ENCODE measurements at places on chromosomes 4 and X.

GRCh38 chr4:125016892-125017299 is 297.9 kb upstream of the FAT4 start:
- no peak for DNase-seq

GRCh38 chrX:118272242-118272641 is 73.7 kb upstream of the WDR44 start:
- no peak for DNase-seq

DNA sequence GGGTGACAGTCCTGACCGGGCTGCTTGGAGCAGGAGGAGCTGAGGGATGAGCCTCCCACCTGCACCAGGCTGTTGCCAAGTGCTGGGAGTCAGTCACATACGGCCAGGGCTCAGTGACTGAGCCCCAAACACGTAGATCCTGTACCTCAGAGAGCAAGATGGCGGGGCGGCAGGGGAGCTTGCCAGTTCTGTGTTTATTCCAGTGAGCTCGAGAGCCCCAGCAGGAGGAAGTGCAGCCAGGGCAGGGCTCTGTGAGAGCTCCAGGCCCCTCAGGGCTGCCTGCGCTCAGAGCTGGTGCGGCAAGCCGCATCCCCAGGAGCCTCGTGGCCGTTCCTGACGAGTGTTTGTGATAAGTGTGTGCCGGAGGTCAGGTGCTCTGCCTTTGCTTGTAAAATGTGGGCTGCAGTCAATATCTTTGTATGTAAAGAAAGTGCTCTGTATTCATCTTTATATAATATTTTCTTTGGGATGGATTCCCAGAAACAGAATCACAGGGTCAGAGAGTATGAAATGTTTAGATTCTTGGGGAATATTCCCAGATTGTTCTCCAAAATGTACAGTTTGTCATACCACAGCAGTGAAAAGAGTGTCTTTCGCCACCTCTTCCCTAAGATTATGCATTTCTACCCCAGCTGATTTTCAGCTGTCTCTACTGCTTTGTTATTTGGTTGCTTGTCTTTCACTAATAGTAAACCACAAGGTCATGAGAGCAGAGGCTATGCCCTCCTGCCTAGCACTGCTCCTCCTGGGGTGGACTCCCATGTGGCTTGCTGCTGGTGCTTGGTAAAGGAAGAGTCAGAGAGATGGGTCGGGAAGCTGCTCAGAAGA is 50.3 kb downstream of the NELFA start:
- no peak for DNase-seq

- no peak for DNase-seq
These were observed 13.9 kb downstream of the TMEM165 start for GRCh38 chr4:55409468-55410171.

GRCh38 chr4:186700746-186701145 is 22.9 kb downstream of the FAT1 start:
- no peak for DNase-seq

DNA sequence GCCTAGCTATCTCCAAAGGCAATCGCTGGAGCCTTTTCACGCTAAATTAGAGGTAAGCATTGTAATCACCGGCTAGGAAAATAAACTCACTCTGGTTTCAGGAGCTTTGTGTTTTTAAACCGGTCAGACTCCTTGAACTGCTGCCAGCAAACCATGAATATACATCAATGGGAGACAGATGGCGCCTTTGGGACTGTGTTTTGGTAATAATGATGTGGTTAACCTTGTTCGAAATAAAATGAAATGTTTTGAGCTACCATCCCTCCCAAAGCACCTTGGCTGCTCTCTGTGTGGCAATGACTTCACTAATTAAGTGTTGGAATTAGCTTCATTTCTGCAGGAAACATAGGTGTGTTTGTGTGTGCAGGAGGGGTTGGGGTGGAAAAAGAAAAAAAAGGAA is 65.3 kb downstream of the CLNK start:
- DNase-seq, result no peak

- no peak for DNase-seq
These were observed 55.2 kb downstream of the NEK1 start for GRCh38 chr4:169557061-169557636.

- DNase-seq, result no peak
These were observed 8.3 kb downstream of the SEC24B start for GRCh38 chr4:109441862-109442458.

- no peak for DNase-seq
These were observed 149.6 kb downstream of the ANAPC10 start for GRCh38 chr4:144948421-144948820.

DNA sequence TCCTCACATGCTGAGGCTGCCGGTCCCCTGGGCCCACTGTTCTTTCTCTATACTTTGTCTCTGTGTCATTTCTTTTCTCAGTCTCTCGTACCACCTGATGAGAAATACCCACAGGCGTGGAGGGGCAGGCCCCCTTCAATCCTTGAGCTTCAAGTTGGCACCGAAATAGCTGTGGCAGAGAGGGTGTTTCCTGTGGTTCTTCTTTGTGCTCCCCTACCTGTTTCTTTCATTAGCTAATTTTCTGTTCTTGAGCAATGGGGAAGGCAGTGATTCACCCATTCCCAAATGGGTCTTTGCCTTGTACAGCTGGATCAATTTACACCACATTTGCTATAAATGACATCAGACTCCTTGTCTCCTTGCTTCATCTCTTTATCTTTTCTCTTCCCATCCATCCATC is 2.1 kb upstream of the CYSLTR1 start:
- DNase-seq, result no peak

- no peak for DNase-seq
These were observed 6.5 kb downstream of the ZFYVE28 start for GRCh38 chr4:2411786-2412510.

DNA sequence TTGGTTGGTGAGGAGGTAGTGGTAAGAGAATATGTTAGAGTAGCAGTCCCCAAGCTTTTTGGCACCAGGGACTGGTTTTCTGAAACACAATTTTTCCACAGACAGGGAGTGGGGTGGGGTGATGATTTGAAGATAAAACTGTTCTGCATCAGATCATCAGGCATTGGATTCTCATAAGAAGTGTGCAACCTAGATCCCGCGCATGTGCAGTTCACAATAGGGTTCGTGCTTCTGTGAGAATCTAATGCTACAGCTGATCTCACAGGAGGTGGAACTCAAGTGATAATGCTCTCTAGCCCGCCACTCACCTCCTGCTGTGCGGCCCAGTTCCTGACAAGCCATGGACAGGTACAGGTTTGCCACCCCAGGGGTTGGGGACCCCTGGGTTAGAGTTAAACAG is 423.3 kb downstream of the GPAT3 start:
- no peak for DNase-seq

DNA sequence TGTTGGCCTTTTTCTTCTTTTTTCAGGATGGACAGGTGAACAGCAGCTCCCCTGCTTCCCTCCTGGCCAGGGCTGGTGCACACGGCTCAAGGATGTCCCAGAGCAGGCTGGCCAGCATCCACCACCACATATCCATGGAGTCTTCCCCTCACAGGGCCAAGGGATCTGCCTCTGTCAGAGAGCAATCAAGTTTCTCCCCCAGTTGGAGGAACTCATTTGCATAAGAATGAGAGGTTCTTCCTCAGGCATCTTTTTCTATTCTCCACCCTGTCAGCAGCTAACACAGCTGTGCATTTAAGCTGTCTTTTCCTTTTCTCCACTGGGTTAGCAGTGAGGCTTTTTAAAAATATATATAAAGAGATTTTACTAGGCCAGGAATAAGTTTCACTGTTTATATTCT is 143.8 kb downstream of the ANAPC10 start:
- peak; percentile 19 for DNase-seq

DNA sequence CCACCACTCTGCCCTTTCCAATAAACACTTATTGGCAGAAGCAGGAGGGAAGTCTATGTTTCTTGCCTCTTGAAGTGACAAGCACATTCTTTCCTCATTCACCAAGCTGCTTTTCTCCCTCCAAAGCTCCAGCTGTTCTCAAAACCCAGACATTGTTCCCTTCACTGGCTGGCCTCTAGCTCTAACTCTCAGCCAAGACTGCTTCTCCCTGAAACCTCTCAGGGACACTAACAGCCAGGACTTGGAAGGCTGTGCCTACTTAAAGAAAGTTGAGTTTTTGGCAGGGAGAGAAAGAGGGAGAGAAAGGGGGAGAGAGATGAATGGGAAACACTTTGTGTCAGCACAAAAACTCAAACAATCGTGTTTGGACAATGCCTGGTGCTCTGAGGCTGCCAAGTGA is 99.5 kb downstream of the COX18 start:
- no peak for DNase-seq
